Vagina (tissue), 2 donors: ENCODE measurements at places on chromosomes 3 and 15. TPM values are rescaled to one million over a fixed set of nuclear protein-coding genes. Genes with fewer than 3 reads are reported as not detected.

The AVEN gene
- 7.4 TPM for total RNA-seq

The CPNE4 gene
- 3.2 TPM for total RNA-seq

The GOLGA8Q gene
- total RNA-seq, result 2.7 TPM

The RLBP1 gene
- not detected for total RNA-seq

The FETUB gene
- 3.7 TPM for total RNA-seq

The CISH gene
- 21.9 TPM for total RNA-seq

The KBTBD13 gene
- total RNA-seq, result not detected

The RAD18 gene
- total RNA-seq, result 35.4 TPM

The ADAMTS7 gene
- 2.5 TPM for total RNA-seq

The XIRP1 gene
- not detected for total RNA-seq

The CHL1 gene
- total RNA-seq, result 25.8 TPM

The SLCO2A1 gene
- total RNA-seq, result 40.3 TPM

The PLCL2 gene
- total RNA-seq, result 5.6 TPM

The POTEB2 gene
- not detected for total RNA-seq

The HGD gene
- not detected for total RNA-seq

The SLC28A2 gene
- total RNA-seq, result not detected

The CACNA2D2 gene
- total RNA-seq, result 2.5 TPM

The CD200R1L gene
- not detected for total RNA-seq

The PLSCR1 gene
- 78.1 TPM for total RNA-seq

The LRTM1 gene
- not detected for total RNA-seq

The SLC28A1 gene
- not detected for total RNA-seq

The SLC6A11 gene
- 0.25 TPM for total RNA-seq

The CPNE9 gene
- total RNA-seq, result not detected

The SLC22A13 gene
- not detected for total RNA-seq

The ARPP21 gene
- total RNA-seq, result not detected

The SERPINI2 gene
- not detected for total RNA-seq

The NEK10 gene
- total RNA-seq, result not detected

The CYP11A1 gene
- 8.8 TPM for total RNA-seq

The PP2D1 gene
- total RNA-seq, result not detected

The KLHL40 gene
- total RNA-seq, result not detected

The SI gene
- total RNA-seq, result not detected

The TRH gene
- 1.2 TPM for total RNA-seq

The CMTM7 gene
- 11.0 TPM for total RNA-seq

The CADM2 gene
- total RNA-seq, result 3.7 TPM

The LMAN1L gene
- total RNA-seq, result not detected

The TBC1D23 gene
- 56.5 TPM for total RNA-seq

The MOBP gene
- total RNA-seq, result not detected

The CYP8B1 gene
- total RNA-seq, result not detected

The PLSCR2 gene
- total RNA-seq, result not detected

The SEMA6D gene
- total RNA-seq, result 34.9 TPM

The PPP1R2 gene
- 98.0 TPM for total RNA-seq

The TICRR gene
- total RNA-seq, result 5.2 TPM

The SMCO1 gene
- total RNA-seq, result not detected

The KBTBD8 gene
- 0.49 TPM for total RNA-seq
